ENCODE measurements at places on chromosomes 12 and 14.

DNA sequence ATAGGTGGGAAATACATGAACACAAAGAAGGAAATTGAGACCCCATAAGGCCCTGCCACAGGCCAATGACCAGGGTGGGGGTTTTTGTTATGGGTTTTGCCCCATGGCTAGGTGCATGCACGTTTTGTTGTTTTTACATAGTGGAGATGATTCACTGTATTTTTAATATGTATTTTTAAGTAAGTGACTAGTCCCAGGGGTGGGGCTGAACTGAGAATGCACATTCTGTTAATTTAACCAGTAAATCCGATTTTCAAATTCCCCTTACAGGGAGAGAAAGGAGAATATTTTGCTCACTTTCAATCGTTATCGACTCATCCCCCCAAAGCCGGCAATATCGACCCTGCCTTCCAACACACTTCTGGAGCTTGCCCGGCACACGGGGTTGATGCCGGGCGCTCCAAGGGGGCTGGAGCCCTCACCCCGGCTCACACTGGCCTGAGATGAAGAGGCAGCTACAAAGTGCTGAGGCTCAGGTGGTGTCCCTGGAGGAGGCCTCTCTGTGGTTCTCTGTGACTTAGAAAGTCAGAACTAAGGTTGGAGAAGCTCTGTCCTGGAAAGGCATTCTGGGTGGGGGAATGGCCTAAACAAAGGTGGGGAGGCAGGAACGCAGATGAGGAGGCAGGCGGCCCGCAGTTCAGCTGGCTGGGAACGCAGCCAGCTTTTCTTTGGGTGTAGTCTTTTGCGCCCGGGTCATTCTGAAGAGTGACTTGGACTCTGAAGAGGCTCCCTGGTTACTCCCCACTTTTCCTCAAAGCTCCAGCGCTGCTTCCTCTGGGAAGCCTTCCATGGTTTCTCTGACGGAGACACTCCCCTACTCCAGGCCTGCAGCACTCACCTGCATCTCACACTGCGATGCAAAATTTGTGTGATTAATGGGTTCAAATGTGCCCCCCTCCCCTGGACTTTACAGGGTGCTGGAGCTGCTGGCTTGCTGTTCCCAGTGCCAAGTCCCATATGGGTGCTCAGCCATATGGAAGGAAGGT lies 50.7 kb upstream of the DLK1 start:
- no peak for DNase-seq

GRCh38 chr14:100004392-100004791 lies 60.8 kb upstream of the EVL start:
- peak; percentile 30 for DNase-seq

DNA sequence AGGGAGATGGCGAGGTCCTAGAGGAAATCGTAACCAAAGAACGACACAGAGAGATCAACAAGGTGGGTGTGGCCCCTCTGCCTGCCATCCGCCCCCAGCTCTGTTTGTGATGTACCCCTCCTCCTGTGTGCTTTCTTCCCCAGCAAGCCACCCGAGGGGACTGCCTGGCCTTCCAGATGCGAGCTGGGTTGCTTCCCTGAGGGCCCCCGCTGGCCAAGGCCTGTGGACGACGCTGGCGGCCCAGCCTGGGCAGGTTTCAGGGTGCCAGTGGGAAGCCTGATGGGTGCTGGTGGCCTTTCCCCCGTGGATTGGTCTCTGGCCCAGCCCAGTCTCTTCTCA lies 2.0 kb downstream of the ARL6IP4 start:
- no peak for DNase-seq

- DNase-seq: no peak
These were observed 17.1 kb downstream of the IRAK3 start for GRCh38 chr12:66206141-66206540.

- DNase-seq: peak; percentile 57
These were observed 116.3 kb downstream of the RTN1 start for GRCh38 chr14:59754256-59754655.

GRCh38 chr12:110001596-110001995 lies 2.4 kb downstream of the ANKRD13A start:
- DNase-seq: peak; percentile 98

DNA sequence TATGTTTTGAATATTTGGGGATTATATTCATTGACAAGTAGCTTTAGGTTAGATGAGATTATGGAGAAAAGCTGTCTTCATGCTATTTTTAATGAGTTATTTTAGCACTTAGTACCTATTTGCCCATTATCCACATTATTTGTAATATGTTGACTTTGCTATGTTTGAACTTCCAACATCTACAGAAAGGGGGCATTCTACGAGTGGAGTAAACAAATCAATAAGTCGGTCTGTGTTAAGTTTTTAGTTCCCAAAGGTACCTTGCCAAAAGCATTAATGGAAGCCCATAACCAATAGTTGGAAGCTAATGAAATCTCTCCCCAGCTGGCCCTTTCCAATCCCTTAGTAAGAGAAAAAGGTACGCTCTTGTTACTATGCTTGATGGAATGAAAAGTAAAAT lies 250.0 kb upstream of the E2F7 start:
- DNase-seq: no peak

GRCh38 chr14:23057757-23058653 lies 685 bp upstream of the CDH24 start:
- DNase-seq: peak; percentile 88

DNA sequence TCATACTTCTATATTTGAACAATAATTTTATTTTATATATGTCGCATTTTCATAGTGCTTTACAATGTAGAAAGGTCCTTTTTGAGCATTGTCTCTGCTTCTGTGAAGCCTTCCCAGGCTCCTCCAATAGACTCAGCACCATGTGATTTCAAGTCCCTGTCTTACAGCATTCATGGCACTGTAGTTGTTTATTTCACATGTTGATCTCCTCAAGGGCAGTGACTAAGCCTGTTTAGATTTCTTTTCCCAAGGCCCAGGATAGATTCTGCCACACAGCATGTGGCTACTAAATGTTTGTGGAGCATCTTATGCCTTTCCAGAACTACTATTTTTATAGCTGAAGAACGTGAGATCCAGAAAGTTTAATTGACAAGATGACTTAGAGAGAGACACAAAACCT lies 391.7 kb downstream of the TMEM117 start:
- DNase-seq: no peak

DNA sequence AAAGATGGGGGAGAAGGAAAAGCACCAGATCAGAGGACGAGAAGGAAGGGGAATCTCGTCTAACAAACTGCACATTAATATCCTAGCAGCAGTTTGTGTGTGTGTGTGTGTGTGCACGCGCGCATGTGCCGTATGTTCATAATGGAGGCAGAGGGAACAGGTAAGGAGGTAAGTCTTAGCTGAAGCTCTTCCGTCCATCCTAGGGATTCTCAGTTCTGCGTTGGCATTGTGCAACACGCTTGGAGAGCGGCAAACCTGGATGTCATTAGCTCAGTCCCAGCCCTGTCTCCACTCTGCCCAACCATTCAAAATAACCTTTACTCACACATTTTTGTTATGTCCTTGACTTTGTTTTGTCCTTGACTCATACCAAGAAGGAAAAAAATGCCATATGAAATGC lies 1.6 kb upstream of the C1R start:
- no peak for DNase-seq

DNA sequence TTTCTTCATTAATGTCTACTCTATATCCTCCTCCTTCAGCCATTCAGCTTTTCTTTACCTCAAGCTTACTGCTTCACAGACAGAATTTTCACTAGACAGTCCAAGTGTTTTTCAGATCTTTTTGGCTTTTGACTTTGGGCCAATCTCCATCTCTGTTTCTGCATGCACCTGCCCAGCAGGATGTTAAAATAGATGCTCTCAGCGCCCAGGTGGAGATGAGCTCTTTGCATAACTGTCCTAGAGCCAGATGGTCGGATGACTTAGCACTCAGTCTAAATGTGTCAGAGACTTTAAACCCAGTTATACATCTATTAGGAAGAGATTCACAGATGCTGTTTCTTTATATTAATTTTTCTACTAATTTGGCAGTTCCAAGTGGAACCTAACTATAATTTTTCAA lies 80.3 kb upstream of the SSTR1 start:
- DNase-seq: no peak

DNA sequence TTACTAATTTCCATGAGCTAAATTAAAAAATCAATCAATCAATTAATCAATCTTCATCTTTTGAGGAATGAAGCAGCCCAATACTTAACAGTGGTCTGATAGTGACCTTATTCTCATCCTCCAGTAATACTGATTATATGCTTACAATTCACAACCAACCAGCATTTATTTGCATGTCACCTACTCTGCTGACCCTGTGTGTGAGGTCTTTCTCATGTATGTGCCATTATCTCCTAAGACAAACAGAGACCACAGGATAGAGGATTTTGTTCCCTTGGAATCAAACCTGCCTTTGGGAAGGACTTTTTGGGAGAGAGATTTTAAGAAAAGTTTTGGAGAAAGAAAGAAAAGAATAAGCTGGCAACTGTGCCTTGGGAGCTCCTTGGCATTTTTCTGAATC lies 197.2 kb downstream of the NRXN3 start:
- DNase-seq: no peak

- DNase-seq: peak; percentile 73
These were observed 54.2 kb downstream of the LGMN start for GRCh38 chr14:92693998-92694795.

- DNase-seq: peak; percentile 96
These were observed 327.2 kb downstream of the RAD51B start for GRCh38 chr14:68146818-68147217.

GRCh38 chr14:72808564-72808963 lies 85.3 kb downstream of the DPF3 start:
- DNase-seq: no peak

- no peak for DNase-seq
These were observed 15.9 kb downstream of the ANKRD13A start for GRCh38 chr12:110015132-110015531.

- no peak for DNase-seq
These were observed 7.8 kb upstream of the ABCC9 start for GRCh38 chr12:21949036-21949435.

DNA sequence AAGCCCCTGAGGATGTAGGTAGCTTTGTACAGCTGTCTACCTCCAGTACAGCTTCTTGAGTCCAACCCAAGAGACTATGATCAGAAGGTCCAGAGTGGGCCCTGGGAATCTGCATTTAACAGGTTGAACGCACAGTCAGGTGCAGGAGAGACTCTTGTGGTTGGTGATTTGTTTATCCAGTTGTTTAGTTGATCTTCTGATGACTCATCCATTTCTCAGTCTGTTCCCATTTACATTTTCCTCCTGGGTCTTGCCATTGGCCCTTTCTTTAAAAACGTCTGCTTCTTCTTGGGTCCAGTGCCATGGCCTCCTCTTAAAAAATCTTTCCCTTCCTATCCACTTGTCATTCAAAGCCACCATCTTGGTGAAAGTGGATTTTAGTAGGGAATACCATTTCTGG lies 734.2 kb downstream of the MED13L start:
- DNase-seq: peak; percentile 33

DNA sequence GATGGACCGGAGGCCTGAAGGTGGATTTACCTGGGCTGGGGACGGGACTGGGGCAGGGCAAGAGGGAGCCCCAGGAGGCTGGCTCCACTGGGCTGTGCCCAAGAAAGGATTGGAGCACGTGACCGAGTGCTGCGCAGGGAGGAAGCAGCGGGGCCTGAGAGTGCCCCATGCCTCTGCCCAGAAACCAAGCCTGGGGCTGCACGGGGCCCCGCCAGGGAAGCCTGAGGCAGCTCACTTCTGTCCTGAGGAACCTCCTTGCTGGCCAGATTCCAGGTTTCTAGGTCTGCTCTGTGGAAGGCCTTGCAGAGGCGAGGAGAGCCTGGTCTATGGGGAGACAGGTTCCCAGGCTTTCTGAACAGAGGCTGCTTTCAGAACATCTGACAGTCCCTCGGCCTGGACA lies 10.4 kb downstream of the NGB start:
- DNase-seq: no peak

GRCh38 chr14:96109596-96110355 lies 70.6 kb downstream of the C14orf132 start:
- DNase-seq: no peak

DNA sequence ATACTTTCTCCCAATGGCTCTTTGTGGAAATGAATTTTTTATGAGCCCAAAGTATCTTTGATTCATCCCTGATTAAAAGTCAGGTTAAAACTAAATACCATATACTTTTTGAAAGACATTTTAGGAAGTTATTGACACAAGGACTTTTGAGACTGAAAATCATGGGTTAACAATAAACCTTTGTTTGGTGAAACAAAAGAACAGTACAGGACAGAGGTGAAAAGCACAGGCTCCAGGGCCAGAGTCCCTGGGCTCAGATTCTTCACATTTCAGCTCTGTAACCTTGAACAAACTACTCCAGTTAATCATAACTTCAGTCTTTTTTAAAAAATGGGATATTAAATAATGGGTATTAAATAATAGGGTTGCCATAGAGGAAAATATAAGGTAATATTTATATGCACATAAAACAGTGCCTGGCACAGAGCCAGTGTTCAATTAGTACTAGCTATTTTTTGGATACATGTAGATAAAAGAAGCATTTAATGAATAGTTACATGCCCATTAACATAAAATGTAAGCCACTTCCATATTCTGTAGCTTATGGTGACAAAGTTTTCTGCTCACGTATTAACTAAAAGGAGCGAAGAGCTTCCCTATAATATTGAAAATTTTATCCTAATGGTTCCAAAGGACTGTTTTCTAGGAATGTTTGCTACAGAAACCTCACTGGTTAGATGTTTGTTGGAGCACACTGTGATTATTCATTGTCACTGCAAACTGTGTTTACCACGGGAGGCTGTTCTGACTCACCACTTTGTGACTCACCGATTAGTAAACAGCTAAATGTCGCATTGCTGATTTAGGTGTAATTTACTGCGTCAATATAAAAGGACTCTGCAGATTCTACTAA lies 255.4 kb downstream of the DAD1 start:
- DNase-seq: peak; percentile 78

Data from ELR (cell line).